ENCODE measurements at places on chromosomes 2 and 18. TPM values are rescaled to one million over a fixed set of nuclear protein-coding genes. Genes with fewer than 3 reads are reported as not detected.

Gene GCG
- total RNA-seq = not detected

DNA sequence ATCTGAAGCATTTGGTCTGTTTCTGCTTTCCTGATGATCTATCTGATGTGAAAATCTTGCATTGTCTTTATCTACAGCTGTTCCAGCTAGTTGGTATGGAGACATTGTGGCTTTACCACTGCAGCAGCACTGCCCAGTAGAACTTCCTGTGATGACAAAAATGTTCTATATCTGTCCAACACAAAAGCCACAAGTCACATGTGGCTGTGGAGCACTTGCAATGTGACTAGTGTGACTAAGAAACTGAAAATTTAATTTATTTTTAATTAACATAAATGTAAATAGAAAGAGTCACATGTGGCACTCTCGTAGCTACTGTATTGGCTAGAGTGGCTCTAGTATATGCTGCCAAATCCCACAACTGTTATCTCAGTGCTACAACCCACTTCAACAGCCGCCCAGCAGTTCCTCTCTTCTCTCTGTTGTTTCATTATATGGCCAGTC lies 425.7 kb downstream of the SETBP1 start:
- peaks cover 9% of the 10 kb centered on the region for H3K27me3 ChIP-seq
- H3K4me3 ChIP-seq = no peak overlapping the region
- H3K27ac ChIP-seq = no peak overlapping the region

- no peak for DNase-seq
- no peak overlapping the region for H3K27ac ChIP-seq
- no peaks in the 10 kb centered on the region for H3K27me3 ChIP-seq
- H3K4me3 ChIP-seq = no peak overlapping the region
These were observed 39.7 kb downstream of the UBE2F start for GRCh38 chr2:238006510-238006909.

Gene OR6B2
- not detected for total RNA-seq

Gene PID1
- 0.83 TPM for total RNA-seq

DNA sequence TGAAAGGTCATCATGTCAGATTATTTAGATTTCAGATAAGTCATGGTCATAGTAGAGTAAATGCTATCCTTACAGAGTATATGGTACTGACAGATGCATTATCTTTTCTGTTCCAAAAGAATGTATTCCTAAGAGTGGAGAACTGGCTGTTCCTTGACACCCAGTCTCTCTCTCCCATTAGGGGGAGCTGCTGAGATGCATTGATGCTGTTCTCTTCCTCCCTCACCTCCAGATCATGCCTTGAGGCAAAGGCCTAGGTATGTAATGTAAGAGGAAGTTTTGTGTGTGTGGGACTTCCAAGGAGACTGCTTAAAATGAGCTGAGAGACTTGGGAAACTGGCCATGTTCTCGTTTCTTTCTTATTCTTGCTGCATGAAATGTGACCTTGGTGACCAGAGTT lies 979.5 kb upstream of the CELF4 start:
- H3K4me1 ChIP-seq = no peaks in the 10 kb centered on the region
- H3K27me3 ChIP-seq = no peaks in the 10 kb centered on the region
- no peak for DNase-seq
- no peak overlapping the region for H3K4me3 ChIP-seq
- no peak overlapping the region for H3K27ac ChIP-seq
- H3K36me3 ChIP-seq = no peaks in the 10 kb centered on the region

GRCh38 chr2:20419752-20420151 lies 27.1 kb upstream of the RHOB start:
- no peaks in the 10 kb centered on the region for H3K27me3 ChIP-seq
- peaks cover 30% of the 10 kb centered on the region for H3K4me1 ChIP-seq
- H3K27ac ChIP-seq = no peak overlapping the region
- no peak overlapping the region for H3K4me3 ChIP-seq

GRCh38 chr2:231611273-231612108 lies 18.8 kb downstream of the TEX44 start:
- peak; percentile 84 for DNase-seq
- peaks cover 23% of the 10 kb centered on the region for H3K4me1 ChIP-seq
- H3K36me3 ChIP-seq = no peaks in the 10 kb centered on the region
- no peak overlapping the region for H3K4me3 ChIP-seq
- H3K27me3 ChIP-seq = no peaks in the 10 kb centered on the region

- DNase-seq = peak; percentile 23
- H3K4me3 ChIP-seq = no peak overlapping the region
- H3K27me3 ChIP-seq = peaks cover 6% of the 10 kb centered on the region
These were observed 97.2 kb downstream of the SEPTIN10 start for GRCh38 chr2:109516445-109517117.
